ENCODE measurements at places on chromosomes 3 and 15.

GRCh38 chr15:64354688-64355344, 1.2 kb downstream of the CSNK1G1 start:
- DNase-seq: no peak

GRCh38 chr15:90376789-90377188, 11.3 kb upstream of the IQGAP1 start:
- no peak for DNase-seq

GRCh38 chr15:50710585-50710984, 24.0 kb upstream of the TRPM7 start:
- DNase-seq: no peak

DNA sequence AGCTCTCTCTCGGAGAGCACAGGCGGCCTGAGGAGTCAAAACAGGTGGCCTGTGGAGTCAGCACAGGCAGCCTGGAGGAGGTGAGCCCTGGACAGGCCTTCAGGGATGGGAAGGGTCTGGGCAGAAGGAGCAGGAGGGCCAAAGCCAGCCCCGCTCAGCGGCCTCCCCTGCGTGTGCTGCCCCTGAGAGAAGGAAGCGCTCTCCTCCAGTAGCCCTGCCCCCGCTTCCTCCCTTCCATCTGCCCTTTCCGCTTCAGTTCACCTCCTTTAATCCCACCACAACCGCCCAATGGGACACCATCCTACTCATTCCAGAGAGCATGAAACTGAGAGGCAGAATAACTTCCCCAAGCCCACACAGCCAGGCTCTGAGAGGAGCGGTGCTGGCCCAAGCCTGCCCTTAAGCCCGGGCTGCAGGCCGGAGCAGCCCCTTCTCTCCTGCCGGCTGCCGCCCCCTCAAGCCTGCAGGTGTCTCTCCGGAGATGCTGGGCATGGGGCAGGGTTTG, 3.2 kb upstream of the NR2E3 start:
- DNase-seq: peak; percentile 28

DNA sequence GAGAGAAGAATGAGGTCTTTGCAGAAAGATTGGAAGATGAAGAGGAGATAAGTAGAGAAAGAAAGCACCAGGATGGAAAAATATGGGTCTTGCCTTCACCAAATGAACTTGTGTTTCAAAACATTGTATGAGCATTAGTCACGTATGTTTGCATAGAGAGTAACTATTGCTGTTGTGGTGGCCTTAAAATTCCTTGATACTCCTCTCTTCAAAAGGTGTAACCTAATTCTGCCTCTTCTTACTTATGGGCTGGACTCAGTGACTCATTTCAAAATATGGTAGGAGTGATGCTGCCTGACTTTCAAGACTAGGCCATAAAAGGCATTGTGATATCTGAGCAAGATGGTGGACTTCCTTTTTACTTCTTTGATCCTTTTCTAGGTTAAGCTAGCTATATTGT, 228.7 kb upstream of the ZNF385D start:
- peak; percentile 56 for DNase-seq

GRCh38 chr3:24201301-24201700, 256.2 kb downstream of the NR1D2 start:
- DNase-seq: no peak

DNA sequence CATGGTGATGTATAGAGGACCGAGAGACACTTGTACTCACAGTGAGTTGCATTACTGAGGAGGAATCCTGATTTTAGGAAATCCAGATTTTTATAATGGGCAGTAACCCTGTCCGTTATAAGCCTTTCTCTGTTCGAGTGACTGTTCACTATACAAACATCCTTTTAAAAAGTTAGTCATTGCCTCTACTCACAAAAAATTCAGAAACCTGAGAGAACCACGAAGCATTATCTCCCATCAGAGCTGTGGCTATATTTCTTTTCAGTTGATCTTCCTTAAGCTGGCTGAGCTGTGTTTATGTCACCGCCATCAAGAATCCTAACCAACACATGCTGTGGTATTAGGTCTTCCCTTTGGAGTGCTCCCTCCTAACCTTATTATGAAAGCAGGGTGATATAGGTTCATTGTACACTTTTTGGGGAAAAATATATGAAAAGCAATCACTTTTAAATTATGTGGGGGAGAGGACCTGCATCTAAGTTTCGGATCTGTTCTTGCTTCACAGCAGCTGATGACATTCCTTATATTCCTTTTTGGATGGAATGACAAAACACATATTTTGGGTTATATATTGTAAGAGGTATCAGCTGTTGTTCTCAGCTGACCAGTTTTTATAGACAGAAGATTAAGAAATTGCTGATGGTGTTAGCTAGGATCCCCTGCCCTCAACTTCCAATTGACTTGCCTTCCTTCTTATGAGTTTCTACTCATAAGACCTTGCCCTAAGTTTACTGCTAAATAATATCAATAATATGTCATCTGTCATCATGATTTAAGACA, 465.9 kb upstream of the RASGRP1 start:
- no peak for DNase-seq

Data from non-pigmented ciliary epithelial cell (primary cell).